ENCODE measurements at places on chromosomes 2 and 18.

DNA sequence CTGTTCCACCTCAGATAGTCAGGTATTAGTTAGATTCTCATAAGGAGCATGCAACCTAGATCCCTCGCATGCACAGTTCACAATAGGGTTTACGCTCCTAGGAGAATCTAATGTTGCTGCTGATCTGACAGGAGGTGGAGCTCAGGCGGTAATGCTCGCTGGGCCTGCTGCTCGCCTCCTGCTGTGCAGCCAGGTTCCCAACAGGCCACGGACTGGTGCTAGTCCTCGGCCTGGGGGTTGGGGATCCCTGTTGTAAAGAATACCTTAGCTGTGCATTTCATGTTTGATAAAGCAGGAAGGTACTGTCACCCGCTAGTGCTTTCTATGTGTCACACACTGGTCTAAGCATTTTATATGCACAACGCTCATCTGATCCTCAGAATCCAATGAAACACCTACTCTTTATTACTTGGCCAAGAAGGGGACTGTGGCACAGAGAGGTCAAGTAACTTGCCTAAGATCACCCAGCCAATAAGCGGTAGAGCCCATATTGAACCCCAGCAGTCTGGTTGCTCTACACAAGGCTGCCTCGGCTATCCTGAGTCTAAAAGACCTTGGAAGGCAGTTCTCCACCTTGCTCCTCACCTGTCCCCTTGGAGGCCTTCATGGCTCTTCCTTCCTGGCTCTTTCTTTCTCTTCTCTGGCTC, 35.8 kb downstream of the SLC4A3 start:
- DNase-seq = no peak

- no peak for DNase-seq
These were observed 99.2 kb downstream of the SOX11 start for GRCh38 chr2:5791371-5791770.

DNA sequence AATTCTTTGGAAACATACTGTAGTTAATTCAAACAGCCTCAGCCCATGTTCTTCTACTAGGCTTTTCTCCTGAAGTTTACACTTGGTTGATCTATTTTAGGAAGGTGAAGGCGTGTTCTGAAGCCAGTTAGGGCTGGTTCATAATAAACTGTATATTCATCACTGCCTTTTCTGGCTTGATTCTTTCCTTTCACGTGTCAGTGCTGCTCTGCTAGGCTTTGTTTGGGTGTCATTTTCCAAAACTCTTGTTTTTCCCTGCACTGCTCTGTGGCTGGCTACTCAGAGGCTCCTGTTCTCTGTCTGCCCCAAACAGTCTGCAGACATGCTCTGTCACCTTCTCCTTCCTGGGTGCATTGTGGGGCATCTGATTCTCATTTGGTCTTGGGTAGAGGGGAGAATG, 136.1 kb downstream of the PARD3B start:
- DNase-seq = no peak

DNA sequence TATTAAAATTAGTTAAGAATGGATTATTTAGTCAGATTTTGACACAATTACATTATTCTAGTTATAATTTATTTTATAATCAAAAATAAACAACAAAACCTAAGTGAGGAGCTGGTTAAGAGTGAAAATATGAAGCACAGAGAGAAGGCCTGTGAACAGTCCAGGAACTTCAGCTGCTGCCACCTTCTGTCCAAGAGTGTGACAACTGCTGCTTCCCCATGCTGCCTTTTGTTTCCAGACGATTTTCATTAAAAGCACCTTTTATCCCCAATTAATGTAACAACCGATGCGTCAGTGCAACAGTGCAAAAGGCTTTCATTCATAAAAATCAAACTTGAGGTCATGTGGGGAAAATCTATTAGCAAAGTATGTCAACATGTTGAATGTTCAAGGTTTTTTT, 363.6 kb downstream of the CTNNA2 start:
- DNase-seq = no peak

DNA sequence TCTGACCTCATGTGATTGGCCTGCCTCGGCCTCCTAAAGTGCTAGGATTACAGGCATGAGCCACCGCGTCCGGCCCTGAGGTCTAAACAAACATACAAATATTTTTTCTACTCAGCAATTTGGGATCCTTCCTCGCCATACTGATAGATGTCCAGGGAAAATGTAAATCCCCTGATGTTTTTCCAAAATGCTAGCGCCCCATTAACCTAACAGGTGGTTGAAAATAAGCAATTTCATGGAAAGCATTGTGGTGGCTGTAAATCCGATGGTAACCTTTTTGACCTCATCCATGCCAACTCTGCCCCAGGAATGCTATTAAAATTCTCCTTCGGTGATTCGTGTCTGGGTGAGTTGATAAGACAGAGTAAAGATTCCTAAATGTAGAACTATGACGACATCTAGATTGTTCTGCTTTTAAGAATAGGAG, 19.3 kb downstream of the GEMIN6 start:
- DNase-seq = no peak
